ENCODE measurements at places on chromosomes 3 and 15.
A peak's percentile ranks its signal among the peaks of the same experiment; 100 is the strongest.

GRCh38 chr15:34116620-34117019, 14.7 kb downstream of the PGBD4 start:
- H3K27me3 ChIP-seq, result peaks cover 19% of the 10 kb centered on the region
- no peaks in the 10 kb centered on the region for H3K4me1 ChIP-seq
- DNase-seq, result no peak

DNA sequence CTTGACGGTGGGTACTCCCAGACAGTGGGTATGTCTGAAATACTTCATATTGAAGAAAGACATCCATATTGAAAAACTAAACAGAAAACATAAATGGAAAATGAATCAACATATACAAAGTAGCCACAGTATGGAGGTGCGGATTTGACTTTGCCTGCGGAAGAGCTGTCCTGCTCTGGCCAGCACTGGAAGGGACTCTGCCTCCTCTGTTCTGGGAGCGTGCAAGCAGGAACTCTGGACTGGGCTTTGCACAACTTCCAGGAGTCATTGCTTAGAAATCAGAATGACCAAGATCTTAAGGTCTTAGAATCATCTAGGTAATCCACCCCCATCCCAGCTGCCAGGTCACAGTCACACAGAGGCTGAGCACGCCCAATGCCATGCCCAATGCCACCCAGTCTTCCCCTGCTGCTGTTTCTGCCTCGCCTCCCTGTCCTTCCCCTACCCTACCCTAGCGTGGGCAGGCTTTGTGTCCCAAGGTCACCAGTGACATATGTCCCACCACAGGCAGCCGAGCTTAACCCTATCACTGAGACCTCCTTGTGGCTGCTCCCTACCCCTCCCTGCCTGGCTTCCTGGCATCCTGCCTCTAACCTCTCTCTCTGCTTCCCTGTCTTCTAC, 36.3 kb downstream of the CDC25A start:
- H3K36me3 ChIP-seq, result no peaks in the 10 kb centered on the region
- no peak overlapping the region for H3K27ac ChIP-seq
- DNase-seq, result no peak
- no peaks in the 10 kb centered on the region for H3K27me3 ChIP-seq
- peaks cover 10% of the 10 kb centered on the region for H3K4me1 ChIP-seq
- no peak overlapping the region for H3K4me3 ChIP-seq

- DNase-seq, result no peak
- H3K4me3 ChIP-seq, result no peak overlapping the region
- H3K27me3 ChIP-seq, result peaks cover 2% of the 10 kb centered on the region
- no peak overlapping the region for H3K27ac ChIP-seq
- H3K36me3 ChIP-seq, result no peaks in the 10 kb centered on the region
- H3K4me1 ChIP-seq, result no peaks in the 10 kb centered on the region
These were observed 18.1 kb downstream of the ZBBX start for GRCh38 chr3:167361948-167362347.

DNA sequence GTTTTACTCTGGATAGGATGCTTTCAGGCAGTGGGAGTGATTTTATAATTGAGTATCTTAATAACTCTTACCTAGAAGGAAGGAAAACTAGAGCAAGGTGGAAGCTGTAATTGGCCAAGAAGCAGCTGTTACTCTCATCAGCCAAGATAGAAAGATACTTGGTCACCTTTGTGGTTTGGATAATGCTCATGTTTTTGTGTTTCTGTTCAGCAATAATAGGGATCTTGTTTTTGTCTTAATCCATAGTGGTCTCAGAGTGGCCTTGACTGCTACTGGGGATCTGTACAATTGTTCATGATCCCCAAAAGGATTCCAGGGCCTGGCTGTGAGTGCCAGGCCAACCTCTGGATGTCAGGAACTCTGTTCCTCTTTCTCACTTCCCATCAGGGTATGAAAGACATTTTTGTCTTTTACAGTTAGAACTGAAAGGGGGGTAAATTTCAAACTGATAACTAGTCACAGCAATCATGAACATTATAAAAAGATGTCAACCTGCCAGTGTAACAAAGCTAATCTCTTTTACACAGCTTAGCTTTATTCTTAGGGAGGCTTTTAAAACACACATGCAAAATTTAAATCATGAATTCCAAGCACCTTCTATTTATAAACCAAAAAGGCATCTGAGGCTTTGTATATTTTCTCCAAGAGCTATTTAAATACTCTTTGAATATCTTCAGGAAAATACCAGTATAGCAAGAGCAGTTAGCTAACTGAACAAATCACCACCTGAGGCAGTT, 6.0 kb downstream of the UBL7 start:
- H3K27ac ChIP-seq, result no peak overlapping the region
- no peak overlapping the region for H3K4me3 ChIP-seq
- peaks cover 34% of the 10 kb centered on the region for H3K36me3 ChIP-seq
- peaks cover 2% of the 10 kb centered on the region for H3K4me1 ChIP-seq
- H3K27me3 ChIP-seq, result no peaks in the 10 kb centered on the region

GRCh38 chr3:44764248-44764647, 2.7 kb downstream of the KIF15 start:
- H3K36me3 ChIP-seq, result peaks cover 7% of the 10 kb centered on the region
- no peak overlapping the region for H3K27ac ChIP-seq
- H3K4me1 ChIP-seq, result peaks cover 16% of the 10 kb centered on the region
- DNase-seq, result no peak
- no peaks in the 10 kb centered on the region for H3K27me3 ChIP-seq

- H3K27me3 ChIP-seq, result peaks cover 48% of the 10 kb centered on the region
- peaks cover 2% of the 10 kb centered on the region for H3K36me3 ChIP-seq
- H3K4me1 ChIP-seq, result no peaks in the 10 kb centered on the region
- no peak overlapping the region for H3K4me3 ChIP-seq
- no peak for DNase-seq
- no peak overlapping the region for H3K27ac ChIP-seq
These were observed 7.7 kb upstream of the TMC3 start for GRCh38 chr15:81381720-81382119.

DNA sequence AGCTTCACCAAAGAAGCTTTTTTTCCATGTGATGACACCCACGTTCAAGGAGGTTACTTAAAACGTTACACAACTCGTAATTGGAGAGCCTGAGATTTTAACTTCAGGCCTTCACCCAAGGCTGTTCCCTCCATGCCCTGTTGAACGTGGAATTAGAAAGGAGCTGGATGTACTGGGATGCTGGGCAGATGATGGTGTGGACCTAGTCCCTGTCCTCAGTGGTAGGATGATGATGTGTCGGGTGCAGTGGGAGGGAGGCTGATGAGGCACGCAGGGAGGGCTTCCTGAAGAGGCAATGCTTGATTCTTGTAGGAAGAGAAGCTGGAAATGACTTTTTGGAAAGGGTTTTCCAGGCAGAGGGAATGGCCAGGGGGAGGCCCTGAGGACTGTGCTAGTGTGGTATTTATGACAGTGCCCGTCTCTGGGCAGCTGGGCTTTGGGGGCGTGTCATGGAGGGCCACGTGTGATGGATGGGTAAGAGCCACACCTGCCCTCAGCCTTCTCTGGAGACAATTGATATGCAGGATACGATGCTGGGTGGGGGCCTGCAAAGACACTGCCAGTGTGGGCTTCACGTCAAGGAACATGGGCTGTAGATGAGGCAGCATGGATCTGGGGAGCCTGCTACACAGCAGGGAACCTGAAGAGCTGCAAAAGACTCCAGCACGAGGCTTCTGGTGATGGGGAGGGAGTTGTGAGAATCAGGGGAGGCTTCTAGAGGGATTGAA, 15.3 kb downstream of the SYNM start:
- no peak overlapping the region for H3K4me3 ChIP-seq
- no peak overlapping the region for H3K27ac ChIP-seq
- H3K4me1 ChIP-seq, result peaks cover 44% of the 10 kb centered on the region
- DNase-seq, result no peak
- peaks cover 3% of the 10 kb centered on the region for H3K36me3 ChIP-seq
- H3K27me3 ChIP-seq, result no peaks in the 10 kb centered on the region

GRCh38 chr3:120875507-120875906, 32.5 kb upstream of the STXBP5L start:
- H3K4me3 ChIP-seq, result no peak overlapping the region
- H3K27me3 ChIP-seq, result peaks cover 17% of the 10 kb centered on the region
- no peaks in the 10 kb centered on the region for H3K36me3 ChIP-seq

DNA sequence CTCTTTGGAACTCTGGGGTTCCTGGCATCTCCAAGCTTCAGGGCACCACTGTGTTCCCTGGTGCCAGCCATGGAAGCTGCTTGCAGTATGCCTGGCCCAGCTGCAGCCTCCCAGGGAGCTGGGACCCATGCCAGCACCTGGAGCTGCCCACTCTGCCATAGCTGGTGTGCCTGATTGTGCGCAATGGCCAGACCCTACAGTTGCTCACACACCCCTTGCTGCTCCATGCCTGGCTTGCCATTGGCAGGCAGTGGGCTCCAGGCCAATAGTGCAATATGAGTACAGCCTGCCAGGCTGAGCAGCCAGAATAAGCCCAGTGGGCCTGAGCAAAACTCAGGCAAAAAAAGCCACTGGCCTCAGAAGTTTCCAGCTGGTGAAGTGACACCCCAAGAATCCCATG, 43.8 kb upstream of the LRRFIP2 start:
- H3K4me1 ChIP-seq, result peaks cover 7% of the 10 kb centered on the region
- peaks cover 3% of the 10 kb centered on the region for H3K27me3 ChIP-seq
- no peak for DNase-seq
- no peak overlapping the region for H3K27ac ChIP-seq
- no peaks in the 10 kb centered on the region for H3K36me3 ChIP-seq

GRCh38 chr3:114974387-114974786, 172.7 kb downstream of the ZBTB20 start:
- DNase-seq, result no peak
- H3K36me3 ChIP-seq, result peaks cover 9% of the 10 kb centered on the region
- H3K27ac ChIP-seq, result no peak overlapping the region
- H3K27me3 ChIP-seq, result no peaks in the 10 kb centered on the region
- H3K4me1 ChIP-seq, result no peaks in the 10 kb centered on the region

GRCh38 chr3:135739779-135740178, 225.7 kb upstream of the PPP2R3A start:
- no peaks in the 10 kb centered on the region for H3K36me3 ChIP-seq
- no peak overlapping the region for H3K27ac ChIP-seq
- H3K4me1 ChIP-seq, result no peaks in the 10 kb centered on the region
- no peaks in the 10 kb centered on the region for H3K27me3 ChIP-seq

DNA sequence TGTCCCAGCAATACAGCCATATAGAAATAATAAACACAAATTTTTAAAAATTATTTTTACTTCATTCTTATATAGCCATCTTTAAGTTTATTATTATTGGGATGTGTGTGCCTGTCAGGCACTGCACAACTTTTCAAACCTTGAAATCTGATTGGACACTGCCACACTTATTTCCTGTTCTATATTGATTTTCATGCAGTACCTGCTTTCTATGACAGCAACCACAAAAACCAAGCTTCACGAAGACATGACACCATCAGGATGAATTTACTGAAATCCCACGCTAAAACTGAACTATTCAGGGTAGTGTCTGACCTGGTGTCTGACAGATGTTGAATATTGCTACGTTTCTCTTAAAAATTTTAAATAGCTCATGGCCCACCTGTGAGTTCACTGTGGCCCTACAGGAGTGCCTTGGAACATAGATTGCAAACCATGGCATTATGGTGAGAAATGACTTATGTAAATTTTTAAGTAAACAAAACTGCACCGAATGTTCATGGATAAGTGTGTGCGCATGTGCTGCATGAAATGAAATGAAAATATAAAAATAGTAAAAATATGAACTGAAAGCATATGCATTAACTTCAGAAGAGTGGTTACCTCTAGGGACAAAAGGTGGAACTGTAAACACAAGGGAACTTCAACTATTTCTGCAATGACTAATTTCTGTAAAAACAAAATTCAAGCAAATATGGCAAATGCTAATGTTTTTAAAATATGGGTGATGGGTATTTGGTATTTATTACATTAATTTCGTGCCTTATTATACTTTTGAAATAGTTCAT, 152.3 kb downstream of the ZBTB20 start:
- peaks cover 3% of the 10 kb centered on the region for H3K27me3 ChIP-seq
- H3K4me3 ChIP-seq, result no peak overlapping the region
- no peak for DNase-seq
- H3K27ac ChIP-seq, result no peak overlapping the region

DNA sequence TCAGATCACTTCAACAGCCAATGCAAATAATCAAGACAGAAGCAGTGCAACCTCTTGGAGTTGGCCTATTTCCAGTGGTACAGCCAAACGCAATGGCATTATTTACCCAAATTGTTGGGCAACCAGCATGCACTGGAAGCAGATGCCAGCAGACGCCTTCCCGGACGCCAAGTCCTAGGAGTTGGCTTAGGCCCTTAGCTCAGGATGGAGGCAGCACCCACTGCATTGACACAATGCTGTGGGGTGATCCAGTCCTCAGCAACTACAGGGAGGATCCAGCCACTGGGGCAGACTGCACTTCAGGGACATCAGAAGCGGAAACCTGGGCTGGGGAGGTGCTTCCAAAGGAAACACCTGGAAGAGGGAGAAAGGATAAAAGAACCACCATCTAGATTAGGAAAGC, 290.4 kb downstream of the FAM43A start:
- H3K27me3 ChIP-seq, result peaks cover 36% of the 10 kb centered on the region
- H3K36me3 ChIP-seq, result no peaks in the 10 kb centered on the region
- H3K27ac ChIP-seq, result no peak overlapping the region
- H3K4me1 ChIP-seq, result peaks cover 2% of the 10 kb centered on the region
- peak; percentile 46 for DNase-seq
- H3K4me3 ChIP-seq, result no peak overlapping the region

- DNase-seq, result no peak
- H3K36me3 ChIP-seq, result peaks cover 44% of the 10 kb centered on the region
- no peaks in the 10 kb centered on the region for H3K27me3 ChIP-seq
- peaks cover 10% of the 10 kb centered on the region for H3K4me1 ChIP-seq
- no peak overlapping the region for H3K27ac ChIP-seq
These were observed 14.4 kb downstream of the SECISBP2L start for GRCh38 chr15:49031804-49032203.

DNA sequence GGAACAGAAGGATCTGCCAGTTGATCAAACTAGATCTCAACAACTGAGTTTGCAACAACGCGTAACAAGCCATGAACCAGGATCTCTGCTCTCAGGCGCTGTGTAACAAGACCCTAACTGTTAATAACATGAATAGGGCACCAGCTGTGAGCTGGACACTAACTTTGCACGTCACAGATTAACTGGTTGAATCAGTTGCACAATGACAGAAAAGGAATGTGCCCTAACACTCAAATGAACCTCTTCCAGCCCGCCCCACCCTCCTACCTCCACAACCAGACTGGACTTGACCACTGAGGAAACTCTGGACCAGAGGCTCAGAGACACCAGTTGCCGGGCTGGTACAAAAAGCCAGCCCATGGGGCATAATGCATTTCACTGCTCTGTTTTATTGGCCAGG, 34.3 kb downstream of the MCF2L2 start:
- no peak overlapping the region for H3K4me3 ChIP-seq
- H3K4me1 ChIP-seq, result no peaks in the 10 kb centered on the region
- no peak overlapping the region for H3K27ac ChIP-seq

GRCh38 chr15:57379487-57379886, 3.2 kb downstream of the CGNL1 start:
- peaks cover 44% of the 10 kb centered on the region for H3K27me3 ChIP-seq
- DNase-seq, result no peak
- no peaks in the 10 kb centered on the region for H3K36me3 ChIP-seq
- H3K4me3 ChIP-seq, result no peak overlapping the region
- peaks cover 14% of the 10 kb centered on the region for H3K4me1 ChIP-seq

DNA sequence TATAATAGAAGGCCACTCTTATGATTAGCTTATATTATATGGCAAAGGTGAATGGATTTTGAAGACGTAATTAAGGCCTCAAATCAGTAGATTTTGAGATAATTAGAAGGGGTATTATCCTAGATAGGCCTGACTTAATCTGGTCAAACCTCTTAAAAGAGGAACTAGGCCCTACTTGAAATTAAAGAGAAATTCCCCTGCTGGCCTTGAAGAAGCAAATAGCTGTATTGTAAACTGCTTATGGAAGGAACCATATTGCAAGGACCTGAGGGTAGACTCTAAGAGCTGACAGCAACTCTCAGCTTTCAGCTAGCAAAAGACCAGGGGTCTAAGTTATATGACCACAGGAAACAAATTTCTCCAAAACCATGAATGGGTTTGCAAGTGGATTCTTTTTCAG, 219.0 kb upstream of the ONECUT1 start:
- H3K4me1 ChIP-seq, result no peaks in the 10 kb centered on the region
- H3K4me3 ChIP-seq, result no peak overlapping the region
- H3K36me3 ChIP-seq, result no peaks in the 10 kb centered on the region
- DNase-seq, result no peak
- no peaks in the 10 kb centered on the region for H3K27me3 ChIP-seq
